ENCODE measurements at places on chromosomes 5 and 9.

- DNase-seq, result no peak
These were observed 18.9 kb downstream of the NREP start for GRCh38 chr5:111738118-111738517.

DNA sequence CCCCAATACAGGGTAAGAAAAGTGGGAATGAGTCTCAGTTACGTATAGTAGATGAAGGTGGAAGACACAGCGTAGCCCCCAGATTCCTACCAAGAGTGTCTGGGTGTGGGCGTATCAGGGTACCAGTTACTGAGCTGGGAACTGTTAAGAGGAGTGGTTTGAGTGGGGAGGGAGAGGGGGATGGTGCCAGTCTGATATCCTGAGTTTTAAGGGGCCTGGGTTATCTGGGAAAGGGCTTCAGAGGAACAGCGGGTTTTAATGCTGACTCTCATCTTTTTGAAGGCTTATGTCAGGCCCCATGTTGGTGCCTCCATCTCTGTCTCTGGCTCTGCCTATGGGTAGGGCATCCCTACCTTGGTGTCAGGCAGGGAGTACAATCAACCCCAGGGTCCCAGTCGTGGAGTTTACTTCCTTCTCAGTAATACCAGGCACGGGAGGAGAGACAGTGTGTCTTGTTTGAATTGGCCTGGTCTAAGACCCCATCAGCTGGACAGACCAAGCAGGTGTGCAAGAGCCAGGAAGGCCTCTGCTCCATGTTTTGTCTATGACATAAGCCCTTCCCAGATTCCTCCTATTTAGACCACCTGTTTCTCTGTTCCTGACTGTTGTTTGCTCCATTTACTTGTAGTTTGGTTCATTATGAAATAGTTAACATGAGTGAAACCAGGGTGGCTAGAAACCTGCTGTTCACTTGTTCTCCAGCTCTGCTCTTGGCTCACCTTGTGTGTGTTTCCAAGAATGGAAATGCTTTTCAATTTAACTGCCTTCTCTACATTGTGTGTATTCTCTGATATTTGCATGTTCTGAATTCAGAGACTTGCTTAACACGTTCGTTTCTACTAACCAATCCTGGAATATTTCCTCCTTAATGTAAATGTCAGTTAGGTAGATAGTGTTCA lies 125.6 kb downstream of the DAB2IP start:
- DNase-seq, result no peak

DNA sequence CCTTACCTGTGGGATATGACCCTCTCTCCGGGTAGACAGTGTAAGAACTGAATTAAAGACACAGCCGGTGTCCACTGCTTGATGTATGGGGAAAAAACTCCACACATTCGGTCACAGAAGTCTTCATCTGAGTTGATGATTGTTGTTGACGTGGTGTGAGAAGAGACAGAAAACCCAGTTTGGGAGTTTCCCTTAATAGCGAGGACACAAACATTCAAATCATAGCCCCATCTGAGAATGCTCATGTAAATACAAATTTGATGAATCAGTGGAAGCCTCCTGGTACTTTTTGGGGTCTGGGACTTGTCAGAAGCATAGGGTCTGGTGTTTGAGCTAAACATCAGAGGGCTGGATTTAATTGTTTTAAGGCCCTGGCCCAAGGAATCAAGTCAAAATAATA lies 11.0 kb downstream of the HAVCR1 start:
- no peak for DNase-seq

GRCh38 chr5:32190095-32190494 lies 16.0 kb upstream of the GOLPH3 start:
- DNase-seq, result no peak

DNA sequence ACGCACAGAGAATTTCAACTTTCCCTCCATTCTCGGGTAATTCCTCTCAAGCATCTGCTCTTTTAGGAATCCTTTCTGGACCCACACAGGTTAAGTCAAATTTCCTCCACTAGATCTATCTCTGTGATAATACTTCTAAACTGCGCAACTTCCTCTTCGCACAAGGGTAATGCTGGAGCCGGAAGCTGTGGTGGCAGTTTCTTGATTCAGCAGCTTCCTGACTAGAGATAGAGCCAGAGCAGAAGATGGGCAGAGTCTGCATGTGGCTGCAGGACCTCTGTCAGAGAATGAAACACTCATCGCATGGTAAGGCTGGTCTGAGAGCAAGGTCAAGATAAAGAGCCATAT lies 11.1 kb upstream of the CDC42SE2 start:
- no peak for DNase-seq

DNA sequence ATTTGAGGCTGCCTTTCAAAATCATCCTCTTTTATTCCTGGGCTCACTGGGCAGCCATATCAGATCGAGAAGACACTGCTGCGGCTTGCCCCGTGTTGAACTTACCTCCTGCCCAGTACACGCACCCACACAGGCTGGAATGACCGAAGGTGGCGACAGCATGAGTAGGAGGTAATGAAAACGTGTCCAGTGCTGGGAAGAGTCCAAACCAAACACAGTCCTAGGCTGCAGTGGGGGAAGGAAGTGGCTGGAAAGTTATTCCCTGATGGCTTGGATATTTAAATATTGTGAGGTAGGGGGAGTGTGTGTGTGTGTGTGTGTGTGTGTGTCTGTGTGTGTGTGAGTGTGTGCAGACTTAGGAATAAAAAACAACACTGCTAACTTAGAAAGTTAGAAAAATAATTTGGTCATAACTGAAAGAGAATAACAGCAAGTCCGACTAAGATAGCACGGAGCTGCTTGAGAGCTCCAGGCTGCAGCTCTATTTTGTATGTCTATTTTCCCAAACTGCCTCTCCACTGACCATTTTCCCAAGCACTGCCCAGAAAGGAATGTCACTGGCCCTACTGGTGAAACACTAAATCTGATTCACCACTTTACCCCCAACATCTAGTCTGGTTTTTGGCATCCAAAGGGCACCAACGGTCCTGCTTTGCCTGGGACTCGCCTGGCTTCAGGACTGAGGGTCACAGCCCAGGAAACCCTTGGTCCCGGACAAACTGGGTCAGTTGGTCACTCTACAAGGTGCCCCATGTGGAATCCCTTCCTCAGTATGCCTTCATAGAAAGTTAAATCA lies 41.2 kb downstream of the ANKH start:
- DNase-seq, result no peak

- DNase-seq, result no peak
These were observed 790 bp upstream of the IARS1 start for GRCh38 chr9:92294297-92294676.

DNA sequence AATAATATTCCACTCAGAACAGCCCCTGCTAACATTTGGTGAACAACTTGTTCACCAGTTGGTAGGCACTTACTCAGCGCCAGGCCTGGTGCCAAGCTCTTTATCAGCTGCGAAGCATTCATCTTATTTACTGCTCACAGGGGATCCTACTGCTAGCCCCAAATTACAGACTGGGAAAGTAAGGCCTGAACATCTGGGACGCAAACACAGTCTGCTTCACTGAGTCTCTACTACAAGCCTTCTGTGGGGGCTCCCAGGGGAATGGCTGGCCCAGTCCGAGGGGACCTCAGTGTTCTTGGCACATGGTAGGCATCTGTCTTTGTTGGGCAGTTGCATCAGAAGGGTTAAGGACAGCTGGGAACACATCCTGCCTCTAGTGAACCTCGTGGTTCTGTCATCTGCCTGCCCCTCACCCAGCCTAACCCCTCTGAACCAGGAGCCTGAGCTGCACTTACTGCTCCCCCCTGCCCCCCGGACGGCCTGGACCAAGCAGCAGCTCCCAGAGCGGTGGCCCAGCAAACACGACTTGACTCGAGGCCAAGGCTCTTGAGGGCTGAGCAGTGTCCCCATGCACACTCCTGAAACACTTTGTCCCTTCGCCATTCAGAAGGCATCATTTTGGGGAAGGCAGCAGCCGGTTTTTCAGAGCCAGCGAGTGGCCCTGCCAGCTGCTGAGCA lies at the start of gene PHYHD1:
PHYHD1 (plus strand) TSS at position 602 of the 678 bp plus-strand sequence. CDS start 1,342 bp downstream, outside the sequence.
- no peak for DNase-seq

DNA sequence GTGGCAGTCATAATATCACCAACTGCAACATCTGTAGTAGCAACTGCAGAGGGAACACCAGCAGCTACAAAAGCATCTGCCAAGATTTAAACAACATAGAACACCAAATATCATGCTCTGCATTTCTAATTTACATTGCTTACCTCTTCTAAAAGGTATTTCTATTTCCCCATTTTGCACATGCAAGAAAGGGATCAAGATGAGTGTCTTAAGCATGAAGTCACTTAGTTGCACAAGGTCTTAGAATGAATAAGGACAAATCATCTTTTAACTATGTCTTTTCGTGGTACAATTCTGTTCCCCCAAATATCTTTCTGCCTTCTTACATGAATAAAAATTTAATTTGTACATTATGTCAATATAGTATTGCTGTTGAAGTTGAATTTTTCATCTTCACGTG lies 1746.4 kb downstream of the EFNA5 start:
- DNase-seq, result peak; percentile 5

DNA sequence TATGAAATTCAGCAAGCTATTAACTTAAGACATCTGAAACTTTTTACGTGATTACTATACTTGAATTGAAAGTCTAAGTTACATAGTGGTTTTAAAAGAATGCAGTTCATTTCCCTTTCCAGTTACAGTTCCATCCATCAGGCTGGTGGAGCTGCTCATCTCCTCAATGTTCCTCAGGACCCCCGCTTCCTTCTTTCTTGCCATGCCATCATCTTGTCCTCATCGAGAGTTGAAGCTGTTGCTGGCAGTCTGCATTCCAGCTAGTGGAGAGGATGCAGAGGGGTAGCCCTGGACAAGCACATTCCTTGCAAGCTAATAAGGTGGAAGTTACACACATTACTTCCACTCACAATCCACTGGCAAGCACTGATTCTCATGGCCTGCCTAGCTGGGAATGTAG lies 8.8 kb upstream of the RNF183 start:
- no peak for DNase-seq

All from amniotic stem cell (primary cell).